HT-29 (cell line): ENCODE measurements at places on chromosomes 16 and 17. TPM values are rescaled to one million over a fixed set of nuclear protein-coding genes. Genes with fewer than 3 reads are reported as not detected.

The EFCAB5 gene
- total RNA-seq, result 0.51 TPM in 1 of 2 replicates, not detected in the other

The MAP1LC3B gene
- 14.3 and 15.3 TPM in 2 replicates for total RNA-seq

The SEPTIN12 gene
- 0.76 TPM in 1 of 2 replicates, not detected in the other for total RNA-seq

The PLA2G10 gene
- 0.33 TPM in 1 of 2 replicates, not detected in the other for total RNA-seq

The MRPL38 gene
- total RNA-seq, result 85.7 and 92.3 TPM in 2 replicates

The DOC2A gene
- total RNA-seq, result 0.89 TPM in 1 of 2 replicates, not detected in the other
